ENCODE measurements at places on chromosomes 13 and 19. TPM values are rescaled to one million over a fixed set of nuclear protein-coding genes. Genes with fewer than 3 reads are reported as not detected.

DNA sequence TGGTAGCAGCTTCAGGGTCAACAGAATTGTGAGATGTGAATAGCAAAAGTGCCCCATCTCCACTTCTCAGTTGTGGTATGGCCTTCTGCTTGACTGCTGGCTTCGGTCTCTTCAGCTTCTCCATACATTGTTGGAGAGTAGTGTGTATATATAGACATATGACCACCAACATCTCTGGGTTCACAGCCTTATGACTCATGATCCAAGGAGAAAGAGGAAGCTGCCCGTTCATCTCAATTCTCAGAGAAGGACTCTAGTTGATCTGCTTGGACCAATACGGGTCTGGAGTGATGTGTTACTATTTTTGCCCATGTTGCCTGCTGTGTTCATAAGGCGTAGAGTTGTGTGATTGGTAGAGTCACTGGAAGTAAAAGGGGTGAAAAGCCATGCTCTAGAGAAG lies 3.6 kb upstream of the COMMD6 start:
- no peak for DNase-seq

DNA sequence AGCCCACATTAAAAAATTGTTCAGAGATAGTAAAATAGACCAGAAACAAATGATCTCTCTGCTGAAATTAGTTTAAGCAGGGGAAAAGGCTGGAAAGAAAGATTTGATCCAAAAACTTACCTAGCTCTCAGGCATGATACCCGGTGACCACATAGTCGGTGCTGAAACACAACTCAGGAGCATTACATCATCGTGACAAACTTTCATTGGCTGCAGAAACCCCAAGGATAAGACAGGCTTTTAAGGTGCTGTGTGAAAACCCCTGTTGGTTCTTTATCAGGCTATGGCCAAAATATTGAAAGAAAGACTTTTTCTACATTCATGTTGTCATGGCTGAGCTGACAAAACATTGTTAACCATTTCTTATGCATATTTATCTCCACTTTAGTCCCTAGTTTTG lies 171.7 kb upstream of the KLF12 start:
- DNase-seq = no peak

DNA sequence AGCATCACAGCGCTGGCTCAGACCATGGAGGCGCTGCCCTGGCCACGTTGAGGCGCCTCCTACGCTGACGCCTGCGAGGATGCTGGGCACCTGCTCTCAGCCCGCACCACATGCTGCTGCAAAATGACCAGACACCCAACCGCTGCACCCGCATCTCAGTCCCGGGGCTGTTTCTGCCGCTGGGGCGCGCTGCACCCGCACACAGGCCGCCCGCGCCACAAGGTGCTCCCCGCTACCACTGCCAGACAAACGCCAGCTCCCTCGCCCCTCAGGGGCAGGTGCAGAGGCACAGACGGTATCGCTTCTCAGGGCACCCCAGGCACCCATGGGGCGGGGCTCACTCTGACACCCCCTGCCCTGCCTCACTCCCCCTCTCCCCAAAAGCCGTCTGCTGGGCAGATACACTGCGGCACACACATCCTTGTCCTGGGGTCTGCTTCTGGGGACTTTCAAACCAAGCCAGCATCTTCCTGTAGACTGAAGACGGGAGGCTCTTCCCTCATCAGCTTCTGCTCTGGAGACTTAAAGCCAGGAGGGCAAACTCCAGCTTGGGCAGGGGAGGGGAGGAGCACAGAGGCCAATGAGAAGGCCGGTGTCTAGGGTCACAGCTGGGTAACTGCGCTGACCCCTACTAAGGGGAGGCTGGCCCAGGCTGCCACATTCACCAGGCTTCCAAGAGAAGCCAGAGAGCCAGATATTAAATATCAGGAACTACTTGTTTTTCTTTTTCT lies 16.3 kb downstream of the CHERP start:
- no peak for DNase-seq

The SMIM44 gene
- not detected for polyA plus RNA-seq

DNA sequence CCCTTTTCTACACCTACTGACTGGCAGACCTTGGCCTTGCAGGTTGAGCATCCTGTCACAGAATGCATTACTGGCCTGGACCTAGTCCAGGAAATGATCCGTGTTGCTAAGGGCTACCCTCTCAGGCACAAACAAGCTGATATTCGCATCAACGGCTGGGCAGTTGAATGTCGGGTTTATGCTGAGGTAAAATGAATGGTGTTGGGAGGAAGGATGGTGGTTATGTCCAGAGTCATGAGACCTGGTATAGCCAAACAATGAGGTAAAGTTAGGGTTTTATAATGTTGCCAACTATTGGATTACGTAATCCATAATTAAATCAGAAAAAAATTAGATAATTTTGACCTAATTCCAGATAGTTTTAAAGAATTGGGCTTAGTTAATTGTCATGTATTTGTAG lies 212.5 kb downstream of the PCCA start:
- no peak for DNase-seq

The PDE4A gene
- polyA plus RNA-seq = 1.5 TPM

DNA sequence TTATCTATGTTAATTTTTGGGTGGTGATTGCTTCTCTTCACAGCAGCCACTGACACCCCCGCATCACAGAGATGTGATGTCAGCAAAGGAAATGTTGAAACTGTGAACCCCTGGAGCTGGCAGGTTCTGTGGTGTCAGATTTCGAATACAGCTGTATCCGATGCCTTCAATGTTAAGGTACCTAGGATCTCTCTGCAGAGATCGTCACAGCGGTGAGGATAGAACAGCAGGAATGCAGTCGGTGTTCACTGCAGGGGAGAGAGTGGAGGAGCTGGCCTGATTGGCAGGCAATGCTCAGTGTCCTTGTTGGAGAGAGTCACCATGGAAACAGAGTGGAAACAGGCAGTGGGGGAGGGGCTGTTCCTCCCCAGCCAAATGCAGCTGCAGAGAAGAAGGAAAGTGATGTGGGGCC lies 79.5 kb upstream of the ZNF835 start:
- peak; percentile 66 for DNase-seq

DNA sequence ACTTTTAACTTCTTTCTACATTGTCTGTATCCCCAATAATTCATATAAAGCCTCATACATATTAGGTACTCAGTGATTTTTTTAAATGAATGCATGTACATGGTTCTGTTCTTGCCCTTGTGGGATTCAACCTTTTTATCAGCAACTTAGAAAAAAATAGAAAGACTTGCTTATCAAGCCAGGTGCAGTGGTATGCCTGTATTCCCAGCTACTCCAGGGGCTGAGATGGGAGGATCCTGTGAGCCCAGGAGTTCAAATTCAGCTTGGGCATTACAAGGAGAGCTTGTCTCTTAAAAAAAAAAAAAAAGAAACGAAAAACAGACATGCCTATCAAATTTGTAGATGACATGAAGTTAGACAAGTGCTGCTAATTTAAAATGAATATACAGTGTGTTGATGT lies 54.2 kb upstream of the MYCBP2 start:
- DNase-seq = no peak

DNA sequence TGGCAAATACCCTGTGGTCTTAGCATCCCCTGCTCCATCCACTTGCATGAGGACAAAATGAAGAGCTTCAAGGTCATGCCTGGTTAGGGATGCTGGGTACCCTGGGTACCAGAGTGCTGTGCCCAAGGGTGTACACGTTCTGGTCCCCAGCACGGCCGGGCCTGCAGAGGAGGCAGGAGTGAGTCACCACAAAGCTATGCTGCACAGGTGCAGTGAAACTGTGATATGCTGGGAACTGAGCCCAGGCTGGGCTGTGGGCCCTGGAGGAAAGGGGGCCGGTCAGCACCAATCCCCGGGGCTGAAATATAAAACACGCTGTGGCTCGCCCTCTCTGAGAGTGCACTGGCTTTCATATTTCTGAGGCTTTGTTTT lies 95.1 kb downstream of the TSHZ3 start:
- DNase-seq = no peak

DNA sequence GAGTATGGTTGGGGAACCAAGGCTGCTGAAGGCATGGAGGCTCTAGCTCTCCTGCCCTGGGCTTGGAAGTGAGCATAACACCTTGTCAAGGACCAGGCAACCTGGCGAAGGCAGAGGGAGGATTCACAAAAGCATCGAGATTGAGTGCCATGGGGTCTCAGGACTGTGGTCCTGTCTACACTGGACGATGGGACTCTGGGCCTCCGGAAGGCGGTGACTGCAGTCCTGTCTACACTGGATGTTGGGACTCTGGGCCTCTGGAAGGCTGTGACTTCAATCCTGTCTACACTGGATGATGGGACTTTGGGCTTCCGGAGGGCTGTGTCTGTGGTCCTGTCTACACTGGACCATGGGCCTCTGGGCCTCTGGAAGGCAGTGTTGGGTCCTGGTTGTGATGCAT lies 290.4 kb downstream of the TEX29 start:
- DNase-seq = no peak

The ANKRD24 gene
- polyA plus RNA-seq = 1.4 TPM

DNA sequence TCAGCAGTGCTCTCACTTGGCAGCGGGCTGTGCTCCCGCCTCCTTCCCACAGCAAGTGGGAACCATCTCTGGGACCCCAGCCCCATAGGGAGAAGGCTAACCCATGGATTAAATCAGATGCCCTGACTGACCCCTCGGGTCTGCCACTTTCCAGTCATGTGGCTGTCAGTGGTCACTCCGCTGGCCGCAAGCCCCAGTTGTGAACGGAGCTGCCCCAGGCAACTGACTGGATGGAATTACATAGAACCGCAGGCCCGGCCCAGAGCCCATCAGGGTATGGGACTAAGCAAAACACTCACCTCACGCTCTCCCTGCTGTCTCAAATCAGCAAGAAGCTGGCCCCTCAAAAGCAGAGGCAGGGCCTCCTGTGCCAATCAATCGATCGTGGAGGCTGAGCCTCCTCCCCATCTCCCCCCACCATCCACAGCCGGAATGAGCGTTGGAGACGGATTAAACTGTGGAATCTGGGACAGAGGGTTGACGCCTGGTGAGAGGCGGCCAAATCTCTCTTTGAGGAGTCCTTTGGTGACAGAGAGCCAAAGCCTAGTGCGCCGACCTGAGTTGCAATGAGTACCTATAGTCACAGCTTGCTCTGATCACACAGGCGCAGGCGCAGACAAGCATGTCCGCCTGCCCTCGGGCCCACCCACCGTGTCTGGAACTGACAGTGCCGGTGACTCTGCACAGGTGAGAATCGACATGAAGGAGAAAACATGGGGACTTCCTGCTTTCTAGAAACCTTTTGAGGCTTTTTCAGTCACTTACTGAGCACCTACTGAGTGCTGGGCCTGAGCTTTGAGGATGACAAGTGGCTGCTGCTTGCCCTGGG lies 38.7 kb downstream of the PBX4 start:
- no peak for DNase-seq

DNA sequence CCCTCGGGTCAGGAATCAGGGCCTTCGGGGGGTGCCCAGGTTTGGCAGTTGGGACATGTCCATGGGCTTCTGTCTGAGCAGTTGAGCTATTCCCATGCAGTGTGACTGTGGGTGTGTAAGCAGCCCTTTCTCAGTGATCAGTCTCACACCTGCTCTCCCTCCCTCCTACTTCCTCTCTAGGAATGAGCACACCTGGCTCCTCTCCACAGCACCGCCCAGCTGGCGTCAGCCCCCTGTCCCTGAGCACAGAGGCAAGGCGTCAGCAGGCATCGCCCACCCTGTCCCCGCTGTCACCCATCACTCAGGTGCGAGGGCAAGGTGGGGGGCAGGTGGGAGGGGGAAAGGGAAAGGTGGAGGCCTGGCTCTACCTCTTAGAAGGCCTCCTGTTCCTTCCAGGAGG lies 25.9 kb downstream of the COMP start:
- DNase-seq = no peak

The ZNF787 gene
- 10.2 TPM for polyA plus RNA-seq

The PSG11 gene
- polyA plus RNA-seq = not detected

The NLRP11 gene
- 0.25 TPM for polyA plus RNA-seq

The GZMM gene
- 0.15 TPM for polyA plus RNA-seq

The MCOLN1 gene
- polyA plus RNA-seq = 17.0 TPM

The GJB2 gene
- polyA plus RNA-seq = 4.4 TPM

The ATP5F1D gene
- 76.3 TPM for polyA plus RNA-seq

GRCh38 chr13:66424422-66424821 lies 805.7 kb downstream of the PCDH9 start:
- no peak for DNase-seq

The HOOK2 gene
- polyA plus RNA-seq = 78.3 TPM

GRCh38 chr13:41942462-41943094 lies 18.3 kb downstream of the VWA8 start:
- no peak for DNase-seq

The ZNF443 gene
- polyA plus RNA-seq = 14.2 TPM

- DNase-seq = no peak
Observed at GRCh38 chr19:3826163-3826562, 40.0 kb upstream of the MATK start.

The ZNF350 gene
- polyA plus RNA-seq = 22.2 TPM

The GRIN2D gene
- polyA plus RNA-seq = 0.47 TPM

The PLIN4 gene
- 1.3 TPM for polyA plus RNA-seq

DNA sequence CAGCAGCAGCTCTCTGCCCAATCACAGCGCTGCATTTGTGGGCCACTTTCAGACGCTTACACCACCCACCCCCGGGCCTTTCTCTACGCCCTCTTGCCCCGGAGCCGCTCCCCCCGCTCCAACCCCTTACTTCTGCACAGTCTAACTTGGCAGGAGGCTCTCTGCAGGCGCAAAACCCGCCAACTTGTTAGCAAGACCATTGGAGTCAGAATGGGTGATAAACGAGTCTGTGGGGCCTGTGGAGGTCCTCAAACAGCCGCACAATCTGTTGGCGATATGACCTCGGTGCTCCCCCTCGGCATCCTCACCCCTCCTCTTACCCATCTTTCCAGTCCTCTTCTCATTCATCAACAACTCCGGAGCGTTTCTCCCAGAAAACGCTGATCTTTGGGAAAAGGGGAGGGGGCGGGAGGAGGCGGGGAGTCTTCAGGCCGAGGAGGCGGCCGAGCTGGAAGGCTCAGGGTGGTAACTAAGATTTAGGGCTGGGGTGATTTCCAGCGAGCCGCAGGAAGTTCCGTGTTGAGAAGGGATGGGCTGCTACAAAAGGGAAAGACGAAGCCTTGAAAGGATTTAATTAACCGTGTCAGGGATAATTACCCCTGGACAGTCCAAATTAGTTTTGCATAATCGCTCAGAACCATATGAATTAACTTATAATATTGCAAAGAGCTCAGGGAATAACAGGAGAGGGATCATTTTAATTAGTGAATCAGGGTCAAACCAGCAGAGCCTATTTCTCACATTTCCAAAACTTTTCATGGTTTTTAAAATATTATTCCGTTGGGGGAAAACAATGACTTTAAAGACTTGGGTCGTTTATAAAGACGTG lies 4.1 kb downstream of the SOX21 start:
- DNase-seq = no peak

- DNase-seq = no peak
Observed at GRCh38 chr13:51849145-51850101, 4.4 kb upstream of the TMEM272 start.

Measured in left kidney (tissue), 8 donors.